ENCODE measurements at places on chromosomes 1 and 21.

- DNase-seq: no peak
These were observed 172.7 kb downstream of the TGFBR3 start for GRCh38 chr1:91712981-91713841.

- DNase-seq: no peak
These were observed 345.4 kb downstream of the HHAT start for GRCh38 chr1:210674151-210674550.

DNA sequence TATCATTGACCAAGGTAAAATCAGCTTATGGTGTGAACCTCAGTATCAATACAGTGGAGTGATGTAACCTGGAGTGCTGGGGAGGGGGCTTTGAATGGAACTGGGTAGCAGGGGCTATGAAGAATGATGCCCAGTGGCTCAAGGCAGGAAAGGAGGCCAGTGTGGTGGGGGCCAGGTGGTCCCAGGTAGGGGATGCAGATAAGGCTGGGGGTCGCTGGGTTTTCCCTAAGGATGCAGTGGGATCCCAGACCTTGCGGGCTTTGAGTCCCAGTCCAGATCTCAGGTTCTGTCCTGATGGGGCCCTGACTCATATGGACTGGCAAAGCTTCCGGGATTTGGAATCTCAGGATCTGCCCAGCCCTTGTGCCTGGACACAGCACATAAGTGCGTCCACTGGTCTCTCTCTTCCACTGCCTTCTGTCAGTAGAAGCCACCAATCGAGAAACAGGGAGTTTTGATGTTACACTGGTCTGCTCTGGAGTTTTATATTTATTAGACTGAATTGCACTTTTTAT is 52.0 kb downstream of the S100B start:
- DNase-seq: no peak

- no peak for DNase-seq
These were observed 9.5 kb downstream of the SH3BP5L start for GRCh38 chr1:248816042-248816851.

DNA sequence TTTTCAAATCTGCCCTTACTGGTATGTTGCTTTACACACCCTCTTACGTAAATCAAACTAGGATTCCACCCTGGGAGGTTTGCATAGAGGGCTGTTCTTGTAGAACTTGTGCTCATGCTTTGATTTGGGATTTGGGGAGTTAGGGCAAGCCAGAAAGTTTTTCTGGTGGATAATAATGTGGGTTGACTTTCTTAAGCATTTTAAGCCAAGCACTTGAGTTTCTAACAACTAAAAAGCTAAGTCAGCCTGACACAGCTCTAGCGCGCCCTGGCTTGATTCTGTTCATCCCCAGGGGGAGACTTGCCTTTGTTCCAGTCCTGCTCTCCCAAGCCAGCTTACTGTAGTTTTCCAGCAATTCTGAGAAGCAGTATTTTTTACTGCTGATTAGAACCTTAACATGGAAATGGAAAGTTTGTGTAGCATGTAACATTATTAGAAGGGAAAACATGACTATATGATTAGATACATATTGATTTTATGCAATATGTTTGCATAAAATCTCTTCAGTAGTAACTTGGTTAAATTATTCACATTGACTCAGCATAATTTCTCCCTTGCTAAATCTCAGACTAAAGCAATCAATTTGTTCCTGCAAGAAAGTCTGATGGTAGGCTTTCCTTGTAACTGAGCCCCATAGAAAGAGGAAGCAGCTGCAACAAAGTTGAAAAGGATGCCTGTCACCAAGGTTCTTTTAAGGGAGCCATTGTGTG is 11.0 kb upstream of the PGD start:
- no peak for DNase-seq

- DNase-seq: no peak
These were observed 60.4 kb downstream of the DESI2 start for GRCh38 chr1:244713332-244713731.

DNA sequence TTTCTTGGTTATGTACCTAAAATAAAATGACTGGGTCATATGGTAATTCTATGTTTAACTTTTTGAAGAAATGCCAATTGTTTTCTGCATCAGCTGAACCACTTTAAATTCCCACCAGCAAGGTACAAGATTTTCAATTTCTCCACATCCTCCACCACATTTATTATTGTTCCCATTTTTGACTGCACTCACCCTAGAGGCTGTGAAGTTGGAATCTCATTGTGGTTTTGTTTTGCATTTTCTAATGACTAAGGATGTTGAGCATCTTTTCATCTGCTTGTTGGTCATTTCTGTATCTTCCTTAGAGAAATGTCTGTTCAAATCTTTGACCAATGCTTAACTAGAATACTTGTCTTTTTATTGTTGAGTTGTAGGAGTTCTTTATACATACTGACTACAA is 72.5 kb downstream of the ASTN1 start:
- DNase-seq: no peak

- no peak for DNase-seq
These were observed 617 bp upstream of the ZMYM6 start for GRCh38 chr1:35032384-35032739.

GRCh38 chr1:197106869-197107268 is 39.6 kb downstream of the ASPM start:
- DNase-seq: no peak

DNA sequence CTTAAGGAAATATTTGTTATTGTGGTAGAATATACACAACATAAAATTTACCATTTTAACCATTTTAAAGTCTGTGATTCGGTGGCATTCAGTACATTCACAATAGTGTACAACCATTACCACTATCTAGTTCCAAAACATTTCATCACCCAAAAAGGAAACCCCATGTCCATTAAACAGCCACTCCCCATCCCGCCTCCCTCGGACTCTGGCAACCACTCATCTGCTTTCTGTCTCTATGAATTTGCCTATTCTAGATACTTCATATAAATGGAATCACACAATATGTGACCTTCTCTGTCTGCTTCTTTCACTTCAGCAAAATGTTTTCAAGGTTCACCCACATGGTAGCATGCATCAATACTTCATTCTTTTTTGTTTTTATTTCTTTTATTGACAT is 51.3 kb downstream of the PTP4A2 start:
- no peak for DNase-seq

- no peak for DNase-seq
These were observed 27.9 kb upstream of the BATF3 start for GRCh38 chr1:212727386-212728181.

GRCh38 chr1:198933515-198934222 is 294.8 kb downstream of the PTPRC start:
- no peak for DNase-seq

DNA sequence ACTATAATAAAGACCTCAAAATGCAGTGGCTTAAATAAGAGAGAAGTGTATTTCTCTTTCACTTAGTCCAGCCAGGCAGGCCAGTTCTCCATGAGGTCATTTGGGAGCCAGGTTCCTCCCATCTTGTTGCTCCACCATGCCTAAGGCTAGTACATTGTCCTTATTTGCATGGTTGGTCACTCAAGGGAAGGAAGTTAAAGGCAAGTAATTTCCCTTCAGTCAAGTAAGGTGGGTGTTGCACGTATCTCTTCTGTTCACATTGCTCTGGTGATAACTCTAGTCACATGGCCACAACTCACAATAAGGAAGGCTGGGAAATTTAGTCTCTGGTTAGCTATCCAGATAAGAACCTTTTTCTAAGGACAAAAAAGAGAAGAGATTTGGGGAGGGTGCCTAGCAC is 27.2 kb upstream of the TADA1 start:
- no peak for DNase-seq

GRCh38 chr1:43900386-43900785 is 33.2 kb upstream of the ARTN start:
- no peak for DNase-seq

GRCh38 chr1:61638911-61639605 is 85.9 kb downstream of the TM2D1 start:
- DNase-seq: no peak

DNA sequence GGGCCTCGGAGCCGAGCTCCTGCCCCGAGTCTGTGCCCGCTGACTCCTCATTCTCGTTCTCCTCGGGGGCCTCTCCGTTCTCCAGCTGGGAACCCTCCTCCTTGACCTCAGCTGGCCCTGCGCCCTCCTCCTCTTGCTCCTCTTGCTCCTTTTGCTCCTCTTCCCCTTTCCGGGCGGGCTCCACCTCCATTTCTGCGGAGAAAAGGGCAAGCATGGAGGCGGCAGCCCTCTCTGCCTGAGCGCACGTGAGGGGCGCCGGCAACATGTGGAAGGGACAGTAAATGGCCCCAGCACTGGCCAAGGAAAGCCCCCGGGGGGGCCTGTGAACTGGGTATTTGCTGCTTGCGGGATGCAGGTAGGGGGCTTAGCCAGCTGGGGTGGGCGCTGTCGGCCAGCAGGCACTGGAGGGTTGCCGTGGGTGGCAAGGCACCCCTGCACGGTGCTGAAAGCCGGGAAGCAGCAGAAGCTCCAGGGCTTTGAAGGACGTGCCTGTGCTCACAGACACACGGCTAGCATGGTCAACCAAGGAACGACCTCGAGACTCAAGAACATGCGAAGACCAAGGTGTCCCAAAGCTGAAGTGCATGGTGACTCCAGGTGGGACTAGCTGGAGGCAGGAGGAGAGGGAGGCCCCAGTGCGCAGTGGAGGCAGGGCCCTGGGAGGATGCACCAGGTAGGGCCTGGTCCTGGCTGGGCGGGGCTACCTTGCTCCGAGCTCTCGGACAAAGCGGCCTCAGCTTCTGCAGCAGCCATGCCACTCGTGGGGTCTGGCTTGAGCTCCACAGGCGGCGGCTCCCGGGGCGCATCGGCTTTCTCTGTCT is 30.7 kb downstream of the ZBTB17 start:
- DNase-seq: no peak

- DNase-seq: no peak
These were observed at the start of gene FCRL3 for GRCh38 chr1:157700732-157701131. FCRL3 (minus strand) TSS chr1:157700769; CDS start chr1:157700489, 280 bp downstream.

- no peak for DNase-seq
These were observed 28.5 kb upstream of the UMODL1 start for GRCh38 chr21:42042651-42043050.

- DNase-seq: no peak
These were observed 21.8 kb upstream of the ADGRB2 start for GRCh38 chr1:31785947-31786290.

GRCh38 chr1:225745273-225745672 is 32.4 kb upstream of the SRP9 start:
- no peak for DNase-seq

- DNase-seq: no peak
These were observed 20.6 kb downstream of the PGBD2 start for GRCh38 chr1:248926401-248927182.

GRCh38 chr1:242023805-242024204 is 24.9 kb upstream of the MAP1LC3C start:
- DNase-seq: no peak

- no peak for DNase-seq
These were observed 1823.9 kb downstream of the PLA2G4A start for GRCh38 chr1:188652678-188653077.

- DNase-seq: no peak
These were observed 102.8 kb downstream of the KCTD3 start for GRCh38 chr1:215669806-215670491.

- DNase-seq: no peak
These were observed 97.4 kb upstream of the ST6GALNAC5 start for GRCh38 chr1:76769911-76770310.

GRCh38 chr1:218664385-218665170 is 319.4 kb downstream of the TGFB2 start:
- no peak for DNase-seq

- no peak for DNase-seq
These were observed 59.8 kb downstream of the ERG start for GRCh38 chr21:38438462-38438893.

DNA sequence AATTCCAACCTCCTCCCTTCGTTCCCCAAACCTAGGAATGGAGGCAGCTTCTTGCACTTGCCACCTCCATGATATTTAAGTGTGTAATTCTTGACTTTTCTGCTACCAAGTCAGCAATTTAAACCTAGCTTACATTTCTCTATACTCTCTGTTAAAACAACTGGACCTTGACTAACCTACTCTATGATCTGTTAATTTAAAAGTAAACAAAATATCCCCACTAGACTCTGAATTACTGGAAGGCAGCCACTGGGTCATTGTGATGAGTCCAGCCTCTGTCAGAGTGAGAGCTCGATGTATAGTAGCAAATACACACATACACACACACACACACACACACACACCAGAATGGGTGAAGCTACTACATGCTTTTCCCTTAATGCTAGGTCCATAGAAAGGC is 40.0 kb upstream of the DHCR24 start:
- DNase-seq: no peak

DNA sequence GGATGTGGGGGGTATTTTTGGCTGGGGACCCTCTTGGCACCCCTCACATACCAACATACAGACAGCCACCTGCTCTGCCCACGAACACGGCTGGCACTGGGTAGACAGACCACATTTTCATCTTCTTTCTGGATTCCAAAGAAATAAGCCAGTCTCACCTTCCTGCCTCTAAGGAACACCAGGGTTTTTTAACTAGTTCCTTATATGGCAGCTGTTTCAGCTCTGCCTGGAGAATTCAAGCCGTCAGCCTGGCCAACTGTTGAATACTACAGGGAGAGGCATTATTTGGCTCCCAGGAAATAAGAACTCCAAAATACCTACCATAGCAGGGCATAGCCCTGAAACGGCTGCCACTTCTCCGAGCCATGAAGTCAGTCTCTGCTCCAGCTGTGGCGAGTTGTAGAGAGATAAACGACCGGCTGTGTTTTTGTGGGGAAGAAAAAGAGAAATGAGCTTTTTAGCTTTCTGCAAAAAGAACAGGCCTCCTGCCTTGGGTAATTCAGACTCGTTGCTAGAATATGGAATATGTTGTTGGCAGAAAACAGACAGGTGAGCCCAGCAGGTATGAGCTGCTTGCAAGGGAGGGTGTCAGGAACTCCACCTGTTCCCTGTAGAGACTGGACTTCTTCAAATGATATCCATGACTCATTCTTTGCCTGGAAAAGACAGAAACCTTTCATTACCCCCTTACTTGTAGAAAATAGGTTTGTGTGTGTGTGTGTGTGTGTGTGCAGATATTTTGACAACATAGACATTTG is 51.8 kb downstream of the MT1HL1 start:
- DNase-seq: no peak

- DNase-seq: no peak
These were observed 3.5 kb downstream of the RYR2 start for GRCh38 chr1:237045278-237046016.

DNA sequence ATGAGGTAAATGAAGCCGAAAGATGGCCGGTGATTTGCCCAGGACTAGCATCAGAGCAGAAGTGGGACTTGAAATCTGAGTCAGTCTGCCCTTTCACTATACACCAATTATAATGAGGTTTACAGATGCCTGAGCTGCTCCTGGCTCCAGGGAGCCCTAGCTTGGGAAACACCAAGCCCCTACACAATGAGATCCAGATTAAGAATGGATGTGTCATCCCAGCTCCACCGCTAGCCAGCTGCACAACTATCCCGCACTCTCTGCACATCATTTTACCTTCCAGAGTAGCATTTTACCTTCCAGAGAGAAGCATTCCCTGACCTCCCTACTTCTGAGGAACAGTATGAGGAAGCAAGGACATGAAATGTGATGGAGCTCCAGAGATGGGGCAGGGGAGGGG is 27.0 kb downstream of the SERTAD4 start:
- no peak for DNase-seq

GRCh38 chr1:58648842-58649241 is 51.0 kb downstream of the MYSM1 start:
- no peak for DNase-seq

All from stimulated activated CD4-positive, alpha-beta T cell treated with anti-CD3 and anti-CD28 coated beads, TNF-alpha, amount 100 ng/mL, for 4 hours (primary cell).